ENCODE measurements at places on chromosomes 5 and 9.

DNA sequence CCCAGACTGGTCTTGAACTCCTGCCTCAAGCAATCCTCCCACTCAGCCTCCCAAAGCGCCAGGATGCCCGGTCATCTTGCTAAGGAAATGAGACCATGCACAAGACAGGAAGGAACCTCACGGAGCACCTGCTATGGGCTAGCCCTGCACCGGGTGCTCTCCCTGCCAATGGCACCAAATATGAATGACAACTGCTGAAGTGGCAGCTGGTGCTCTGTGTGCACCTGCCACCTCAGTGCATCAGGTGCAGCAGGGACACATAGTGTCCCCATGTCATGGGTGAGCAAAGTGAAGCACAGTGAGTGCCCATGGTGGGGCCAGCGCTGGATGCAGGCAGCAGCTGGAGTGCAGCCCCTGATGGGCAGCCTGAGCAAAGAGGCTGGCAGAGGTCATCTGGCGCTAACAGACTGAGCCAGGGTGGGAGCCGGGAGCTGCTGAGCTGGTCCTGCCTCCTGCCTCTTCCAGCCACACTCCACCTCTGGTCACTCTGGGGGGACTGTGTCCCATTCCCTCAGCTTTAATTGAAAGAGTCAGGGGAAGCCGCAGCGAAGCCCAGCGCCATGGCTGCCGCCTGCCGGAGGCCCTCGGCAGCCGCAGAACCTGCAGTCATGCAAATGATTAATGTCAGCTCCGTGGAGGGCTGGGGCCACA, 46.4 kb downstream of the BARX1 start:
- DNase-seq, result no peak

DNA sequence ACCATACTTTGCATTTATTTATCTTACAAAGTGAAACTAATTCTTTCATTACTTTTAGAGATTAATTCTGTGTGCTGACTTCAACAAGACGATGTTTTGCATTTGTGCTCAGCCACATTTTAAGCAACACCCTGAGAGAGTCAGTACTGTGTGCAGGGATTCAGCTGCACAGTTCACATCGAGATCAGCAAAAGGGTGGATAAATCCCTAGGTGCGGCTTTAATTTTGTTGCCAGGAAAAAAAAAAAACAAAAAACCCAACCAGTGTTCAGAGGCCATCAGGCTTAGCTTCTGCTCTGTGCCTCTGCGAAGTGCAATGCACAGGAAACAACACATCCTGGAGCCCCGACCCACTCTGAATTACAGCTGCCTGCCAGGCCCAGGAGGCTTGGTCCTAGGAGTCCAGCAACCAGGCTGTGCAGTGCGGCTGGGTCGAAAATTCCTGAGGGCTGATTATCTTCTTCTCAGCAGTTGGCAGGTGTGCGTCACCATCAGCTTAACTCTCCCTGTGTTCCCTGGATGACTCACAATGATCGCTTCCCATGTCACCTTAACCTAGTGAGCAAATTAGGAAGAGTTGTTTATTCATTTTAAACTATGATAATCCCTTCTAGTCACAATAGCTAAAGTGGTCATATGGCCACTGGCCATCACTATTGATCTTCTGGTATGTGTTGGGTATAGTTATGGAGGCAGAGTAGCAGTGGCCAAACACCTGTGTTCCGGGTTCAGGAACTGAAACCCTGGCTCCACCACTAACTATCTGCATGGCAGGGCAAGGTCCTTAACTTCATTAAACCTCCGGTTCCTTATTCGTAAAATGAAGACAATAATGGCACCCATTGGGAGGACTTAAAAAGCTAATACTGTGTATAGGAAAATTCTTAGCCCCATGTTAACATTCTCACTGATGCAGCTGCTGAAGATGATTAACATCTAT, 31.2 kb upstream of the NDUFB6 start:
- DNase-seq, result peak; percentile 27

DNA sequence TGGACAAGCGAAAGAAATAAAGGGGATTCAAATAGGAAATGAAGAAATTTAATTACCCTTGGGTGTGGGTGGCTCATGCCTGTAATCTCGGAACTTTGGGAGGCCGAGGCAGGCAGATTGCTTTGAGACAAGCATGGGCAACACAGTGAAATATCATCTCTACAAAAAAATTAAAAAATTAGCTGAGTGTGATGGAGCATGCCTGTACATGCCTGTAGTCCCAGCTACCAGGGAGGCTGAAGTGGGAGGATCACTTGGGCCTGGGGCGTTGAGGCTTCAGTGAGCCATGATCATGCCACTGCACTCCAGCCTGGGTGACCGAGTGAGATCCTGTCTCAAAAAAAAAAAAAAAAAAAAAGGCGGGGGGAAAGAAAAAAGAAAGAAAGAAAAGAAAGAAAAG, 4.0 kb upstream of the RCL1 start:
- DNase-seq, result no peak

GRCh38 chr5:107469064-107469463, 201.7 kb downstream of the EFNA5 start:
- DNase-seq, result peak; percentile 30

DNA sequence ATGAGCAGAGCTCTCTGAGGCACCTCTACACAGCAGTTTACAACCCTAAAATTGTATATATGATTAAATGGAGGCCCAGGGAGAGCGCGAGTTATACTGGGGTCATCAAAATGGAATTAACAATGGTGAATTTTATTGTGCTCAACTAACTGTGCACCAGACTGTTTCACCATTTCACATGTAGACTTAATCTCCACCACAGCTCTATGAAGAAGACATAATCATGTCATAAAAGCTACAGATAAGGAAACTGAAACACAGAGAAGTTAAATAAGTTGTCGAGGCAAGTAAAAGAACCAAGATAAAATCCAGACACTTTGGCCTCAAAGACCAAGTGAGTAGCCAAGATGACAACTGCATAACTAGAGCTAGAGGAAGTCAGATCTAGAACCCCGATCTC, 1.5 kb downstream of the SH3TC2 start:
- no peak for DNase-seq

DNA sequence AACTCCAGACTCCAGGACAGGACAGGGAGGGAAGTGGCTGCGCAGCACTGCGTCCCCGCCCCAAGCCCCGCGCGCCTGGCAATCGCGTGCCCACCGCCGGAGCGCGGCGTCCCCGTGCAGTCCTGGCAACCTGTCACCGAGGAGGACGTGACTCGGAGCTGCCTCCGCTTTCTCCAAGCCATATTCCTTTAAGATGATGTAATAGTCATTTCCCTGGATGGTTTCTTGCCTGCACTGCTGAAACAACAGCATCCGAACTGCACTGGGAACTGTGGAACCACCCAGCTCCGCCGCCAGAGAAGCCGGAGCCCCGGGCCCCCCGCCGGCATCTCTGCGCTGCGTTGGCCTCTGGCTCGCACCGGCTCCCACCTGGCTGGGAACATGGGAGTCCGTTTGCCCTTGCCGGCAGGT, 34.5 kb downstream of the KCTD16 start:
- DNase-seq, result no peak

- DNase-seq, result no peak
Observed at GRCh38 chr5:99314721-99315120, 385.9 kb upstream of the CHD1 start.

- no peak for DNase-seq
Observed at GRCh38 chr5:6785161-6785860, 72.1 kb downstream of the TENT4A start.

DNA sequence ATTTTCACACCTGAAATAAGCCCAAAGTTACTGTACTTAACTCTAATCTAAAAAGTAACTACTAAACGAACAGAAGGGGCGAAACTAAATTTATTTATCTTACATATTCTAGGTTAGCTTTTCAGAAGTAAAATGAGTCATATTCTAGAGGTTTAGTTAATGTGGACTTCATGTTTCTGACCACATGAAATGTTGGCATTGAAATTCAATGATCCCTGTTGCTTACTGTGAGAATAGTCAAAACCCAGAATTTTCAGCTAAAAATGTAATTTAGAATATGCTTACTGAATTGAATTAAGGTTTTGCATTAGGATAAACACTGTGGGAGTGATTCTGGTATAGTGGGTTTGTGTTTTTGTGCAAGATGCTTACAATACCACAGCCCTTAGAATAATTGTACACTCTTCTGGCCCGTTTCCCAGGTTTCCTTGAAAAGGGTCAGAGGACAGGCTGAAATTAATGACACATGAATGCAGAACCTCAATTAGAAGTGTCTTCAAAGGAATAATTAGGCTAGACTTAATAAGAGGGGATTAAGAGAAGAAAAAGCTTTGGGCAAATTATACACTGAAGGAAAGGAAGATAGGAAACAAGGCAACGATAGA, 1.4 kb upstream of the SNX18 start:
- DNase-seq, result no peak

GRCh38 chr5:68230285-68230684, 14.7 kb downstream of the PIK3R1 start:
- no peak for DNase-seq

- no peak for DNase-seq
Observed at GRCh38 chr5:88885002-88885401, 2.0 kb upstream of the MEF2C start.

- DNase-seq, result peak; percentile 79
Observed at GRCh38 chr5:32589942-32590869, 4.8 kb downstream of the SUB1 start.

GRCh38 chr9:84357275-84357674, 16.7 kb upstream of the SLC28A3 start:
- DNase-seq, result no peak

- DNase-seq, result no peak
Observed at GRCh38 chr9:71357346-71357745, 235.9 kb upstream of the TRPM3 start.

GRCh38 chr9:69195668-69196067, 21.6 kb downstream of the TJP2 start:
- DNase-seq, result no peak

- no peak for DNase-seq
Observed at GRCh38 chr5:123599171-123599570, 87.2 kb downstream of the CSNK1G3 start.

GRCh38 chr5:123147128-123147715, 58.2 kb downstream of the PRDM6 start:
- DNase-seq, result no peak

GRCh38 chr5:180641566-180641900, 7.9 kb downstream of the FLT4 start:
- DNase-seq, result no peak

- DNase-seq, result peak; percentile 76
Observed at GRCh38 chr9:97468658-97469448, 32.6 kb upstream of the TMOD1 start.

DNA sequence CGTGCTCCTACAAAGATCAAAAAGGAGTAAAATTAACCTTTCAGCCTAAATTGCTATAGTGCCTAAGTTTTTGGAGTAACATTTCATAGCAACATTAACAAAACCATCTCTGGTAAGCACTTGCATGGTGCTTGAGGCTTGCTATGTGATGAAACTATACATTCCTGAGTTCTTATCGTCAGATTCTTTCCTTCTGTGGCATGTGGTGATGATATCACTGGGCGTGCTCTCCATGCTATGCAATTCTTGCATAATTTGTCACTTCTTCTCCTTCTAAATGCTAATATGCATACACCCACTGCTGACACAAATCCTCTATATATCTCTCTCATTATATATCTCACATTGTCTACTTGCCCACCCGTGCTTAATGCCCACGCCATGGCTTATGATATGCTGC, 2019.9 kb downstream of the MAT2B start:
- no peak for DNase-seq

GRCh38 chr5:107505763-107506534, 164.8 kb downstream of the EFNA5 start:
- no peak for DNase-seq

DNA sequence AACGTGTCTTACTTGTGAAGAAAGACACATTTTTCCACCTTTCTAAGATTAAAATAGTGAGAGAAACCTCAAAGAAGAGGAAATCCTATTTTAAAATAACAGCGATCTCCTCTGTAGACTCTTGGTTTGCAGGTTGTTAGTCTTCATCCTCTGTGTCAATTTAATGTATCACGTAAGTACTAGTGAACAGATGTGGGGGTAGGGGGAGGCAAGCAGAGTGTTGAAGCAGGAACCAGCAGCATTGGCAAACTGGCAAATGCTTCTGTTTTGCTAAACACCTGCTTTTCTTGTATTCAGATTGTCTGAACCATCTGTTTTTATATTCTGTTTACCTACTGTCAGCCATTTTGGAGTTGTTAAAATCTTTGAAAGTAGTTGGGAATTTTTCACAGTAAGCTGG, 159.3 kb upstream of the TLX3 start:
- DNase-seq, result no peak

- peak; percentile 84 for DNase-seq
Observed at GRCh38 chr5:96968074-96968473, 32.2 kb downstream of the LNPEP start.

- DNase-seq, result no peak
Observed at GRCh38 chr9:133115604-133116345, 5.3 kb downstream of the RALGDS start.

GRCh38 chr9:33242609-33243134, 2.7 kb downstream of the SPINK4 start:
- DNase-seq, result no peak

GRCh38 chr9:129501771-129502319, 119.1 kb downstream of the C9orf50 start:
- DNase-seq, result no peak

- peak; percentile 97 for DNase-seq
Observed at GRCh38 chr9:120892748-120893610, 16.0 kb upstream of the PHF19 start.

- DNase-seq, result no peak
Observed at GRCh38 chr5:173829826-173830225, 58.3 kb upstream of the CPEB4 start.

DNA sequence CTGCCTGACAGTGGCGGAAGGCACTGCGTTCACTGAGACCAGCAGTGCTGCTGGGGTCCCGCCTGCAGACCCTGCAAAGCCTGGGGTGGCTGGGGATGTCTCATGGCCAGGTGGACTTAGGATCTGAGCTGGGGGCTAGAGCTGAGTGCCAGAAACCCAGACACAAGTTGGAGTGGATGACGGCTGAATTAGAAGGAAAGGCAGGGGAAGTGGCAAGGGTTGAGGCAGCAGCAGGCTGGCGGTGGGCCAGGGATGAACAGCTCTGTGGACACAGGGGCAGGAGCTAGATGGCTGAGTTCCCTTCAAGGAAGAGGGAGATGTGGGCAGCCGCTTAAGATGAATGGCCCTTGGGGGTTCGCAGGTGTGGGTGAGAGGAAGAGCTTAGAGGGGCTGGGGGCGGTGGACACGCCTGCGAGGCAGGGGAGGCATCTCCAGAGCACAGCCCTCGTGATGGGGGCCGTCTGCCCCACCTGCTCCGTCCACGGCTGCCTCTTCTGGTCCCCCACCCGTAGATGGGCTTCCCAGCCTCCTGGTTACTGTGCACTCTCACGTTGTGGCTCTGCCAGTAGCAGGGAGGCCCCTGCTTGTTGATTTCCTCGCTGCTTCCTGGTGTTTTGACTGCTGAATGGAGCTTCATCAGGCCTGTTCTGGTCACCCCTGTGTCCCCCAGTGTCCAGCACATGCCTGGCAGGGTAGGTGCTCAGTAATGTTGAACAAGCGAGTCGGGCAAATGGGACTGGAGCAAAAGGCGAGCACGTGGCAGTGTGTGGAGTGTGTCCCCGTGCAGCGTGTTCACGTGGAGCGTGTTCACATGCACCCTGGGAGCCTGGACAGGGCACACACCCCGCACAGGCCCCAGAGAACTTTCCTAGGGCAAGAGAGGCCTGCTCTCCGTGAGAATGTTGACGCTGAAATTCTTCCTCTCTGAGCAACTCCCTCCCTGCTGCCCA, 168.2 kb downstream of the CACNA1B start:
- no peak for DNase-seq

- no peak for DNase-seq
Observed at GRCh38 chr5:141501761-141502160, 12.9 kb downstream of the PCDHGC5 start.

- peak; percentile 19 for DNase-seq
Observed at GRCh38 chr9:77876091-77876490, 155.5 kb downstream of the GNAQ start.
